ENCODE measurements at places on chromosomes 11 and 22.

GRCh38 chr22:43666457-43666856, 145.6 kb downstream of the EFCAB6 start:
- no peak for DNase-seq

DNA sequence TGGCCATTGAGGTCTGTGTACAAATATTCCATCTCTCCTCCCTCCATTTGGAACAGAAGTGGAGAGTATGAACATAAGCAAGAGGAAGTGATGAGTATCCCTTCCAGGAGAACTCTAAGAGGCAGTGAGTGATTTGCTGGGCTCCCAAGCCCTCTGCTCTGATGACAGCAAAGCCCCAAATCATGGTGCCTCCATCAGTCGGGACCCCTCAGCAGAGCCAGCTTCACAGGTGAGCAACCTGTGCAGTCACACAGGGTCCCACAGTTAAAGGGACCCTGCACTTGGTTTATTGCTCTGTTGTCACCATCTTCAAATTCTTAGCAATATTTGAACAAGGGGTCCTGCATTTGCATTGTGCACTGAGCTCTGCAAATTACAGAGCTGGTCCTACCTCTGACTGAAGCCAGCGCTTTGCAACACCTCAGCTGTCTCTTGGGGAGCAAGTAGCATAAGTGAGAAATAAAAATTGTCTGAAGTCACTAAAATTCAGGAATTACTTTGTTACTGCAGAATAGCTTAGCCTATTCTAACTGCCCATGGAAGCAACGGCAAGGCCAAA, 466.4 kb downstream of the MN1 start:
- no peak for DNase-seq

GRCh38 chr11:88208745-88209144, 33.5 kb upstream of the RAB38 start:
- no peak for DNase-seq

DNA sequence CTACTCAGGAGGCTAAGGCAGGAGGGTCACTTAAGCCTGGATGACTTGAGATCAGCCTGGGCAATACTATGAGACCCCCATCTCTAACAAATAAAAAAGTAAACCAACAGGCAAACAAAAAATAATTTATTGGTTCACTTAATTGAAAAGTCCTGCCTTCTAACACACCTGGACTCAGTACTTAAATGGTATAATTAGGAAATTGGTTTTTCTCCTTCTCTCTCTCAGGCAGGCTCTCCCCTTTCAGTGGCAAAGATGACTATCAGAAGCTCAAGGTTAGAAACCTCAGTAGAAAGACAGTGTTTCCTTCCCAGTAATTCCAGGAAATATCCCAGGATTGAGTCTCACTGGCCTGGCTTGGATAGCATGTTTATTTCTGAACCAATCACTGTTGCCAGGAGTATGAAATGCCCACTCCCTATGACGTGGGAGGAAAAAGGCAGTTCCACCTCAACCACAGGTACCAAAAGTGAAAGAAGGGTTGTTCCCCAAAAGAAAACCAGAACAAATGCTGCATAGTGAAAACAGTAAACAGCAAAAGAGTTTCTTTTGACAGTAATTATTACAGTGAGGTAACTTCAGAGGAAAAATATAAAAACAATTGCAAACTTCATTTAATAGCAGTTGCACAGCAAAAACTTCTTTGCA, 56.3 kb upstream of the SOX6 start:
- no peak for DNase-seq

- DNase-seq = no peak
Observed at GRCh38 chr22:45507798-45508197, 5.1 kb downstream of the FBLN1 start.

DNA sequence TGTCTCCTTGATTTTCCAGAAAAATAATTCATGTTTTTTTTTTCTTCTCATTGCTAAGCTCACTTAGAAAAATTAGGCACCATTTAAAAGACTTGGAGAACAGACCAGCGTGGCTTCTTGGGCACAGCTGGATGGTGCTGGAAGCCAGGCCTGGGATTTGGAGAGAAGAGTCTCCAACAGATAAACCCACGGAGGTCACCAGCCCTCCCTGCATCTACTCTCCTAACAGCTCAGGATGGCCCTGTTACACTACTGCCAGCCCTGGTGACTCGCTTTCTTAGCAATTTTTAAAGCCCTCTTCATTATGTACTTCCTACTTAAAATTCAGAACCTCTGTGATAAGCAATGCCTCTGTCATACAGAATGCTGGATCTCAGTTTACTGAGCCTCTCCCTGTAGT, 1.7 kb downstream of the PTH start:
- no peak for DNase-seq

- DNase-seq = no peak
Observed at GRCh38 chr22:28112548-28113043, 193.5 kb upstream of the PITPNB start.

Data from stimulated activated CD4-positive, alpha-beta T cell treated with anti-CD3 and anti-CD28 coated beads, Interleukin-1b, Interleukin-23, amount 100 ng/mL, for 1 hour (primary cell).